Effector memory CD4-positive, alpha-beta T cell (primary cell): ENCODE measurements at places on chromosomes 11 and 22.

DNA sequence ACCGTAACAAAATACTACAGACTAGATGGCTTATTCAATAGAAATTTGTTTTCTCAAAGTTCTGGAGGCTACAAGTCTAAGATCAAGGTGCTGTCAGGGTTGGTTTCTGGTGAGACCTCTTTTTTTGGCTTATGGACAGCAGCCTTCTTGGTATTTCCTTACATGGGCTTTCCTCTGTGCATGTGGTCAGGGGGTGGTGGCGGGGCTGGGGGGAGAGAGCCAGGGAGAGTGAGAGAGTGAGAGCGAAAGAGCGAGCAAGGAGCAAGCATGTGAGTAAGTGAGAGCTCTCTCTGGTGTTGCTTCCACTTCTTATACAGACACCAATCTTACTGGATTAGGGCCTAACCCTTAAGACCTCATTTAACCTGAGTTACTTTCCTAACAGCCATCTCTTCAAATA is 181.5 kb downstream of the TMEM135 start:
- DNase-seq, result no peak

DNA sequence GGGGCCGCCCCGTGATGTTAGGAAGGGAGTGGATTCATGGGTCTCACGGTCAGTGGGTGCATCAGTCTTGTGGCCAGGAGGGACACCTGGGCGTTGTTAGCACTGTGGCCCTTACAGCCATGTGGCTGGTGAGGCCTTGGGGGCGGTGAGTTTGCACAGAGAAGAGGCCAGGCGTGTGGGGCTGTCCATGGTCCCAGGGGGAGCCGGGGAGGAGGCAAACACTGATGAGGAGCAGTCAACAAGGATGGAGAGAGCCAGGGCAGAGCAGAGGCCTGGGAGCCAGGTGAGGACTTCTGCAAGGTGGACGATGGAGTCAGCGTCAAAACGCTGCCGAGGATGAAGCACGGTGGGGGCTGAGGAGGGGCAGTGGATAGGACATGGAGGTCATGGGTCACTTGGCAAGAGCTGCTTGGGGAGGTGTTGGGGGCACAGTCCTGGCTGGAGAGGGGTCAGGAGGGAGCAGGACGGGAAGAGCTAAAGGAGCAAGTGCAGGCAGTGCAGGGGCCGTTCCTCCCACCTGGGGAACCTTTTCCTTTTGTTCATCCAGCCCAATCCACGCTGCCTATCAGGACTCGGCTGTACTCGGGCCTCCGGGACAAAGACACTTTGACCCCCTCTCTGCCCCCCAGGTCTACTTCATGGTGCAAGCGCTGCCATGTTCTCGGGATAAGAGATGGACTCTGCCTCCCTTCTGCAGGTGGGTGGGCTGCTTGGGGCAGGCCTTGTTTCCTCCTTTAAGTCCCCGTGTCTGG is 801.1 kb downstream of the TBC1D22A start:
- DNase-seq, result no peak

DNA sequence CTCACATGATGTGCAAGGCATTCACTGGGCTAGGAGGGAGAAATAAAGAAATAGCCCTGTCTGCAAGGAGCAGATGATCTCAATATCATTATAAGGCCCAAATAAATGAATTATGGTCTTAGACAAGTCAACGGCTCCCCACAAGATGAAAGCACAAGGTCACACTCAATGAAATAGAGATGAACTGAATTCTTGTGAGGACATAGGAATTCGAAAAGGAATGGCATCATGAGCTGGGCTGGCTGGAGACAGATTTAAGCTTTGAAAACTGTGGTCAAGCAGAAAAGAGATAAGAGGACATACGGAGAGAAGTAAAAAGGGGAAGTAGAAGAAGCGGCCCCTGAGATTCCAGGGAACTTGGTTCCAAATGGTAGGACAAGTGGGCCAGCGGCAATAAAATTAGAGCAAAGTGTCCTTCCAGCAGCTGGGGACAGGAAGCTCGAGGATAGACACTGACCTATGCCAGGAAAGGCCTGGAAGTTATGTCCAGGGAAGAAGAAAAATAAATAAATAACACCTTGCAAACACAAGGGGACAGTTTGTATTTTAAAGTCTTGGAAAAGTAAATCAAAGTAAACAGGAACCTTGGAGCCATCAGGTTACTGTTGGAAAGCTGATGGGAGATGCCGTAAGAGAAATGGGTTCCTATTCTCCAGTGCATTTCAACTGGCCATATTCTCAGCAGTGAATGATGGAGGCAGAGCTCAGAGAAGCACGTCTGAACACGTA is 37.8 kb downstream of the GALNT18 start:
- DNase-seq, result no peak

GRCh38 chr11:121659811-121660210 is 207.0 kb upstream of the SORL1-AS1 start:
- no peak for DNase-seq

GRCh38 chr22:20212754-20213699 is 55.1 kb downstream of the RTN4R start:
- DNase-seq, result no peak

DNA sequence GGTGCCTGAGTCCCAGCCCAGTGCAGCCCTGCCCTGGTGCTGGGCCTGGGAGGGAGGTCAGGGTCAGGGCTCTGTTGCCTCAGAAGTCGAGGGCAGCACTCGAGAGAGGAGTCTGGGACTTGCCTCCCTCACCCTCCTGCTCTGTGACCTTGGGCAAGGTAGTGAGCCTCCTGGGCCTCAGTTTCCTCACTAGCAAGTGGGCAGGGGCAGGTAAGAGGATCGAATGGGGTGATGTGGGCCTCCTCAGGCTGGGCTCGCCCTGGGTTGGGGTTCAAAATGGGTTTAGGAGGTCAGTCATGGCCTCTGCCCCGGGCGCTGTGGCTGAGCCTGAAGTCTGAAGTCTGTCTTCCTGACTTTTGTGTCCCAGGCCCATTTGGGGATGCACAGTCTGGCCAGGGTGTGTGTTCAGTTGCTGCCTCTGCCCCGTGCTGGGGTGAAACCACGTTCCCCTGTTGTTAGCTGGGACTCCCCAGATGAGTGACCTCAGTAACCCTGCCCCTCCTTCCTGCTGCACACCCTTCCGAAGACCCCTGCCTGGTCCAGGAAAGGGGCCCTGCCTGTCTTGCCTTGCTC is 40.9 kb upstream of the CELSR1 start:
- DNase-seq, result no peak

- DNase-seq, result no peak
These were observed 4.9 kb downstream of the TSKU start for GRCh38 chr11:76787911-76788596.

GRCh38 chr11:120272303-120272702 is 32.4 kb downstream of the POU2F3 start:
- no peak for DNase-seq

DNA sequence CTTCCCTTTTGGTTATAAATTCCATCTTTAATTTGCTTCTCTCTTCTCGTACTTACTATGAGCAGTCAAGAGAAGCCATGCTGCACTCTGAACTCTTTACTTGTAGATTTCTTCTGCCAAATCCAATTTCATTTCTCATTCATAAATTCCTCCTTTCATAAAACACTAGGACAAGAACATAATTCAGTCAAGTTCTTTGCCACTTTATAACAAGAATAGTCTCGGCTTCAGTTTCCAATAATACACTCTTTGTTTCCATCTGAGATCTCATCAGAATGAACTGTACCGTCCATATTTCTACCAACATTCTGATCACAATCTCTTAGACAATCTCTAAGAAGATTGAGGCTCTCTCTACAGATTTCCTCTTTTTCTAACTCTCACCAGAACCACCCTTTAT is 25.1 kb downstream of the IZUMO1R start:
- no peak for DNase-seq

DNA sequence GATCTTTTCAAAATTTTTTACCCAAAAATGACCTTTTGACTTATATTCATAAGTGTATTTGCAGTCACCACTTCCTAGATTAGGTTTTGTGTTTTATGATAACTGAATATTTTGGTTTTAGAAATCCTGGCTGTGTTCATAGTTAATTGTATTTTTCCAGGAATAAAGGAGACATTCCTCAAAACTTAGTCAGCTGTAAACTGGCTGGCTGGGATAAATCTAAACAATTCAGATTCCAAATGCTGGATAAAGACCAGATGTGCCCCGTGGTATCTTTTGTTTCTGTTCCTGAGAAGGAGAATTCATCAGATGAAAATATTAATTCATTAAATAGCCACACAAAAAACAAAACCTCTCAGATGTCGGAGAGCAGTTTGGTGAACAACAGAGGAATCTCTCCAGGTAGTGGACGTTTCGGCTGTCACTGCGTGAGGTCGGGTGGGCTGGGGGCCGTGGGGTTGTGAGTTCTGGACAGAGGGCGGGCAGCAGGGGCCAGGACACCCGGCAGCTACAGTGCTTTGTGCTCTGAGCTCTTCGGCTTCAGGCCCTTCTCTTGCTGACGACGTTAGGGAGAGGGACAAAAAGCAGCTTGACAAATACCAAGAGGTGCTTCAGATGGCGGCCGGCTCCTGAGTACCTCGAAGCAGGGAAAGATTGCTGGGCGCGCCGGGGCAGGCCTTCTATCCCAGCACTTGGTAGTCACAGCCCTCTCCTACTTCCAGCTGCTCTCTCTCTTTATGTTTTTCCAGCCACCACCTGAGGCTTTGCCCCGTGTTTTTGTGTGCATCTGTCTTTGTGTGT is 24.6 kb downstream of the MOV10L1 start:
- no peak for DNase-seq
